DND-41 (cell line): ENCODE measurements at places on chromosomes 6 and 20.

DNA sequence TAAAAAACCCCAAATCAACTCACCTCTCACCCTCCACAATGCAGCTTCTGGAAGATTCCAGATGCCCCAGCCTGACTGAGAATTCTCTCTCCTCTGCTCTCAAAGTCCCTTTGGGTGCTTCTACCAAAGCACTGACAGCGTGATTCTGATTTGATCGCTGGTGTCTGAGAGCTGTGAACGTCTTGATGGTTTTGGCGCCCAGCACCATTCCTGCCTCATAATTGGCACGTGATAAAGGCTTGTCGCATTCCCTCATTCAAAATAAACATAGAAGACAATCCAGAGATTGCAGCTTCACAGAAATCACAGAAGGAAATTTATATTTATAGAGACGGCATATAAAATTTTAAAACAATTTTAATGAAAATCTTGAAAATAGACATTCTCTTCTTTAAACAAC, 24.1 kb upstream of the ECI2 start:
- DNase-seq: no peak

- DNase-seq: no peak
Measured at GRCh38 chr6:124882579-124883393, 79.5 kb upstream of the RNF217 start.

- DNase-seq: no peak
Measured at GRCh38 chr6:51678905-51679620, 408.4 kb downstream of the PKHD1 start.

DNA sequence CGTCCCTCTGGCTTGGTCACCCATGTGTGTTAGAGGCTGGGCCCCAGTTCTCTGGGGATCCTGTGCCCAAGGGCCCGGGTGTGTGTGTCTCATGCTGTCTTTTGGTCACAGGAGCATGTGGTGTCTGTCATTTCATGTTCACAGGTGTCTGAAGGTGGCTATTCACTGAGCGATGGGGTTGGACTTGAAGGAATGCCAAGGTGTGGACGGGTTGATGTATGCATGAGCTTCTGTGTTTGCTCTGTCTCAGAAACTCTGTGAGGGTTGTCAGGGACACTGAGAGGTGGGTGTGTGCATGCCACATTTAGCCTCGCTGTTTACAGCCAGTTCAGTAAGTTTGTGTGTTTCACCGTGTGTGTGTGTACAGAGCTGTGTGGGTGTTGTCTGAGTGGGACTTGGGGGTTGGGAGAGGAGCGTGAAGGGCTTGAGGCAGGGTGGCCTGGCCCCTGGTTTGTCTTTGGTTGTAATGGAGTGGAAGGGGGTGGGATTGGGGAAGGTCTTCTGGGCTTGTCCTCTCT, 1.2 kb downstream of the DDR1 start:
- no peak for DNase-seq

DNA sequence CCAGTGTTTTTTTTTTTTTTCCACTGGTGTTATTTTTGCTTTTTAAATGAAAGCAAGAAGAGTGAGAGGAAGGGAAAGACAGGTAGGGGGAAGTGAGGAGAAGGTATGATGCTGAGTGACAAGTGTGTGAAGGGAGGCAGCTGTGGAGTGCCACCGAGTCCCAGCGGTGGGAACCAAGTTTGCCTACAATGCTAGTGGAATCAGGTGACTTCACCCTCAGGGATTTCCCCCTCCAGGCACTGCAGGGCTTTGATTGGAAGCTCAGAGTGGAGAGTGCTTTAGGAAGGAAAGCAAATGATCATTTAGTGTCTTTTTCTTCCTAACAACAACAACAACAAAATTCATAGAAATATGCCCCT, 120.5 kb upstream of the ENPP5 start:
- no peak for DNase-seq

GRCh38 chr6:89980353-89980752, 86.1 kb downstream of the GJA10 start:
- DNase-seq: no peak

- DNase-seq: peak; percentile 27
Measured at GRCh38 chr6:149031859-149032598, 285.2 kb downstream of the UST start.

GRCh38 chr20:59014680-59015389, 4.4 kb upstream of the TUBB1 start:
- DNase-seq: no peak

DNA sequence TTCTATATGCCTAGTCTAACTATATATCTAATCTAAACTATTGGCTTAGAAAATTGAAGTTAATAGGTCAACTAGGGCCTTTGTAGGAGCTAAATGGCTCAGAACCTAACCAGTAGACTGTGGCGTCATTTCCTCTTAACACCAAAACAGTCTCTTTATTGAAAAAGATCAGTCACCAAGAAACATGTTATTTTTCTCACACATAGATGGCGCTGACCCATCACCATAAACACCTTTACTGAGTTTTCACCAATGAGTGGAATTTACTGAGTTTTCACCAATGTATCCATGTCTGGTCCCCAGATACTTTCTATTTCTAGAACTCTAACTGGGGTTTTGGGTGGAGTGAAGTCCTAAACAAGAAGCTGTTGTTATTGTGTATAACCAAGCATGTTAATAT, 636.0 kb downstream of the BCKDHB start:
- peak; percentile 11 for DNase-seq

DNA sequence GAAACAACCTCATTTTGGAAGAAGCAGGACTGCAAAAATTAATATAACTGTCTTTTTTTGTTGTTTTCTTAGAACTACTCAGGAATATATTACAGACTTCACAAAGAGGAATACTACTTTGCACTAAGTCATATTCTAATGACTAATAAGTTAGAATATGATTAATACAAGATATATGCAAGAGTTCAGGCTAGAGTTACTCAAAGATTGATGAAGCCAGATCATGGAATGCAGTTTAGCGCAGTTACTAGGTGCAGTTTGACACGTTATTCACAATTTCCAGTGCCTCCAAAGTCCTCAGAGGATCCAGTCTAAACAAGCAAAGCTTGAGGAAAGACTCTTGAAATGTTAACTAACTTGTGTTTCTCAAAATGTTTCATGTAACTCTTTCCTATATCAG, 1.2 kb upstream of the MYCT1 start:
- DNase-seq: no peak

- no peak for DNase-seq
Measured at GRCh38 chr6:14689639-14690038, 556.2 kb upstream of the JARID2 start.

- DNase-seq: no peak
Measured at GRCh38 chr6:43734294-43734665, 35.7 kb upstream of the VEGFA start.
